CD4-positive, alpha-beta T cell treated with Interleukin-6 for 4 hours (primary cell): ENCODE measurements at places on chromosomes 12 and 14.
A peak's percentile ranks its signal among the peaks of the same experiment; 100 is the strongest.

- no peak for DNase-seq
Observed at GRCh38 chr12:76268267-76268666, 79.9 kb downstream of the BBS10 start.

- DNase-seq, result no peak
Observed at GRCh38 chr12:132921685-132922084, 34.3 kb upstream of the CHFR start.

DNA sequence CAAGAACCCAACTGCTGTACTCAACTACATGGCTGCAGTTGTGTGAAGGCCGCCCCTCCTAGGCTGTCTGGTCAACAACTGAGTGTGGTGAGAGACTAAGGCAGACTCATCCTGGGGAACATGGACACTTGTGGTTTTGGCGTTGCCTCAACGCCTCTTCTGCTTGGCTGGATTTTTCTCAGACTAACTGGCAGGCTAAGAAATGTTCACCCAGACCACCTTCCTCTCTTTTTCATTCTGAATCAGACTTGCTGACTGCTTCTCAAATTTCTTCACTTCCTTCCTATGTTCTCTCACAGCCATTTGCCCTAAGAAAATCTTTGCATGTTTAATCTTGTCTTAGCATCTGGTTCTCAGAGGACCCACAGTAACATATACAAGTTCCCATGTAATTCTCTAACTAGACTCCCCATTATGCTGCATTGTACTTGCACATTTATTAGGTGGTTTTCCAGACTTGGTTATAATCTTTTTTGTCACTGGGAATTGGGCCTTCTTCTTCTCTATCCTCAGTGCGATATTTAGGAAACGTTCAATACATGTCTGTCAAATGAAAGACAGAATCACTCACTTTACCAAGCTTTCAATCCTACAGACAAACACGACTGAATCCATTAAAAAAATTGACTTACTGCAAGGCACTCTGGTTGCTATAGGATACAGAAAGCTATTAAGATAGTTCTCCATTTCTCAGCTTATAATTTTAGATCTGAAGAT, 327.6 kb downstream of the CCER1 start:
- no peak for DNase-seq

DNA sequence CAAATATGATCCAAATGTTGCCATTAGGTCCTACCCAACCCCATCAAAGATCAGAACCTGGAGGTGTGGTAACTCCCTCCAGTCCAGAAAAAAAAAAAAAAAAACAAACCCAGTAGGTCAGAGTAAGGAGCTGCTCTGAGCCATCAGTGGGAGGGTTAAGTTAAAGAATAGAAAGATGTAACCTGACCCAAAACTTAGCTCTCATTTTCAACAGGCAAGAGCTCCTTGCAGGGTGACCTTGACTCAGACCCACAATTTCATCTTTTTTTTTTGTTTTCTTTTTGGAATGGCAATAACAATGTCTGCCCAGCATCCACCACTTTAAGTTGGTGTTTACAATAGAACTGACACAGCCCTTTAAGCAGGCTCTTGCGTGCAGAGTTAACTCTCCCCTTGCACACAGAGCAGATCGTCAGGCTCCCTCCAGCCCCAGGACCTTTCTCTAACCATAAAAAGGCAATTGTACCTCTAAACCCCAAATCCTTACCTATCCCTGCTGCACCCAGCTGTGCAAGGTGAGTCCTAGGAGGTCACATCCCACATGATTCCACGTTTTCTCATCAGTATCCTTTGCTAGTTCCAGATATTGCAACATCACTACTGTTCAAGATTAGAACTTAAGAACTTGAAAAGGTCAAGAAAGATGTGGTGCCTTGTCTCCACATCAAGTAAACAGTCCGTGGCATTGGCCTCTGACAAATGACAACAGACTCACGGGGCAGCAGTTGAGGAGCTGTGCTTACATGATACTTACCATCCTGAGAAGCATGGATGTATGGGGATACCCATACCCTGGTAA, 178.6 kb upstream of the EEA1 start:
- no peak for DNase-seq

GRCh38 chr12:91774434-91774921, 371.2 kb downstream of the BTG1 start:
- DNase-seq, result peak; percentile 12

- DNase-seq, result no peak
Observed at GRCh38 chr12:45416126-45416525, 200.2 kb downstream of the ANO6 start.

- no peak for DNase-seq
Observed at GRCh38 chr14:55370883-55371455, 40.7 kb downstream of the ATG14 start.

DNA sequence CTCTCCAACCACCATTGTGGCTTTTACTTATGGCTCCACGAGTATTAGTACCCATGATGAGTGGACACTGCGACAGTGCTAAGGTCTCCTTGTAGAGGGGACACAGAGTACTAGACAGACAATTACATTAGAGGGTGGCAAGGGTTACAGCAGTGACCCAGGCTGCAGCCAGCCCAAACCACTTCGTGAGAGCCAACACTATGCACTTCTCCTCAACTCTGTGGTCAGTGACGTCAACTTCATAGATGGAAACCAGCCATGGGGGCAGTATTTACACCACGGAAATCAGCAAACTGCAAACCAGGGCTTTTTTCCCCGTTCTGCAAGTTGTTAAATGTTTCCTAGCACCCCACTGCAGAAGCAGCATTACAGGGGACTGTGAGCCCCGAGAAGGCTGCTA, 61.6 kb upstream of the ZFP36L1 start:
- DNase-seq, result no peak

GRCh38 chr12:70971001-70971794, 50.7 kb upstream of the PTPRR start:
- no peak for DNase-seq

- no peak for DNase-seq
Observed at GRCh38 chr14:33444136-33444535, 505.5 kb downstream of the NPAS3 start.

GRCh38 chr14:51365241-51365965, 125.4 kb downstream of the TMX1 start:
- no peak for DNase-seq

- DNase-seq, result peak; percentile 78
Observed at GRCh38 chr14:49853572-49854375, 1.2 kb upstream of the NEMF start.

DNA sequence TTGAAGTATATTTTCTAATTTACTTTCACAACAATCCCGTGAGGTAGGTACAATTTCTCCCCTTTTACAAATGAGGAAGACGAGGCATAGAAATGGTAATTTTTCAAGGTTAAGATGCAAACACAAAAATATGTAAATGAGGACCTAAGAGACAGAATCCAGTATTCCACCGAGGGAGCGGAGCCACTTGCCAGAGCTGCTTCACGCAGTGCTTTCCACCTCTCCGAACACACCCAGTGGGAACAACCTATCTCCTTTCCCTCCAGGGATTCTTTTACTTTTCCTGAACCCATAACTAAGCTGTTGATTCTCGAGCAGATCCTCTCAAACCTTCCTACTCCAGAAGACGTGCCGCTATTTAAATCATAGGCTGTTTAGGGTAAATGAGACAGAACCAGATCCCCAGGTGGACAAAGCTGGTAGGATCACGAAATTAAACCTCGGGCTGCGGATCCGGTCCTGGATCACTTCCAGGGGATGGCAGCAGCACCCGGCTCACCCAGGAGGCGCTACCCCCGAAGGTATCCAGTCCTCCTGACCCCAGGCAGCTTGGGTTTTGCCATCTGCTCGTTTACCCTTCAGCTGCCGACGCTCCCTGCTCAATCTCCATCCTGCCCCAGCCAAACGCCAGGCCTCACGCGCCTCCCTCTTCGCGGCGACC, 1.5 kb downstream of the DDHD1 start:
- DNase-seq, result peak; percentile 50

GRCh38 chr14:103966631-103967030, 24.3 kb upstream of the RD3L start:
- no peak for DNase-seq

- no peak for DNase-seq
Observed at GRCh38 chr12:43072431-43072830, 479.6 kb downstream of the ADAMTS20 start.

GRCh38 chr14:74670726-74671411, 42.0 kb downstream of the AREL1 start:
- no peak for DNase-seq

GRCh38 chr14:51262868-51263267, 22.8 kb downstream of the TMX1 start:
- no peak for DNase-seq

DNA sequence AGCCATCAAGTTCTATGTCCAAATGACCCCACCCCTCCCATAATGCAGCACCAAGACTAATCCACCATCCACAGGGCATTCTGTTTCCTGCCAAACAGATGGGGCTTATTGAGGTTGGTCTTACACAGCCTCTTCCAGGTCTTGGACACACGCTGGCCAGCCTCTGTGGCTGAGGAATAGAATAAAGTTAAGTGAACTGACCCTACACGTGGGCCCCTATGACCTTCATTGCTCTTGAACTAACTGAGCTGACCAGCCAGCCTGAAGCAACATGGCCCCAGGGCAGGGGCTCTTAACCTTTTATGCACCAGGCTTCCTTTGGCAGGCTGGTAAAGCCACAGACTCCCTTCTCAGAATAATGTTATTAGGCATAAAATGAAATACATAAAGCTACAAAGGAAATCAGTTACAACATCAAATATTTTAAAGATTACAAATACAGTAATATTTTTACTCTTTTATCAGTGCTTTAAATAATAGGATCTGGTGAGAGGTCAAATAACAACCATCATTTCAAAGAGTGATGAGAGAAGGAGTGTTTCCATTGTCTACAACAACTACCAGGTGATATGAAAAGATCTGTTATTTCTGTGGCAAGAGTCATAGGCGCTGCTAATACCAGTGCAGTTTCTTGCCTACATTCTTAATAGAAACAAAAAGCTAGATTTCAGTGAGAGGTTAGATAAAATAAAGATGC, 192.9 kb upstream of the NUDT4 start:
- no peak for DNase-seq

GRCh38 chr14:41607966-41608663, 1.4 kb downstream of the LRFN5 start:
- no peak for DNase-seq

GRCh38 chr14:87615822-87616679, 376.9 kb downstream of the GALC start:
- DNase-seq, result peak; percentile 15

GRCh38 chr14:69807192-69807591, 10.2 kb upstream of the SLC10A1 start:
- no peak for DNase-seq

- no peak for DNase-seq
Observed at GRCh38 chr14:31312934-31313333, 105.3 kb upstream of the HECTD1 start.

GRCh38 chr14:34649344-34649743, 19.4 kb upstream of the SNX6 start:
- DNase-seq, result no peak

DNA sequence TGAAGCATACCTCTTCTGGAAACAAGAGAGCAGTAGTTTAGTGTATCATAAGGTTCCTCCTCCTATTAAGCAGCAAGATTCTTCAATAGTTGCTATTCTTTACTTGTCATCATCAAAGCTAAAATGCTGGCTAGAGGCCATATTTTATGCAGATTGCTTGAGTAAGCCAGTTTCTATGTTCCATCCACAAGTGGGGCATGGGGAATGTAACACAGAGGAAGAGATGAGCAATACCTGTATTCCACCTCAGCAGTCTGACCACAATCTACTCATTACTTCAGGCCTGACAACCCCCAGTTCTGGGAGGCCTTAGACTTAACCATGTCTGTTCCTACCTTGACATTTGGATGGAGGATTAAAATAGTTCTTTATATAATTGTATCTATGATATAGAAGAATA, 423.6 kb downstream of the BTG1 start:
- no peak for DNase-seq

- no peak for DNase-seq
Observed at GRCh38 chr12:128968668-128969067, 115.4 kb downstream of the GLT1D1 start.

DNA sequence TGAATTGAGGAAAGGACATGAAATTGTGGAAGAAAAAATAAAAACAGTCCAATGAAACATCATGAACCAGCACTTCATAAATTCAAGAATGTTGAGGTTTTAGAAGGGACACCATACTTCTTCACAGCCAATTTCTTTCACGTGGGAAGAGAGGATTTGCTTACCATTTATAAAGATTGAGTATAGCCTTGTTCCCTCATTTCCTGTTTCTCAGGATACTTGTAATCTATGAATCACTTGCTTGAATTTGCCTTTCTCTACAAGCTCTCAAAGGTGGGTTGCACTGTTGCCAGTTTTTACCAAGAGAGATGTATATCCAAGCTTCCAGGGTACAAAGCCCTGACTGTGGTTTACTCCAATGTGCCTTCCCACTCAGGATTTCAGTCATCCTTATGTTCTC, 116.1 kb downstream of the DUSP6 start:
- no peak for DNase-seq

- no peak for DNase-seq
Observed at GRCh38 chr12:69936214-69936731, 111.2 kb downstream of the MYRFL start.

- DNase-seq, result no peak
Observed at GRCh38 chr14:20696764-20697163, 8.2 kb downstream of the ANG start.

DNA sequence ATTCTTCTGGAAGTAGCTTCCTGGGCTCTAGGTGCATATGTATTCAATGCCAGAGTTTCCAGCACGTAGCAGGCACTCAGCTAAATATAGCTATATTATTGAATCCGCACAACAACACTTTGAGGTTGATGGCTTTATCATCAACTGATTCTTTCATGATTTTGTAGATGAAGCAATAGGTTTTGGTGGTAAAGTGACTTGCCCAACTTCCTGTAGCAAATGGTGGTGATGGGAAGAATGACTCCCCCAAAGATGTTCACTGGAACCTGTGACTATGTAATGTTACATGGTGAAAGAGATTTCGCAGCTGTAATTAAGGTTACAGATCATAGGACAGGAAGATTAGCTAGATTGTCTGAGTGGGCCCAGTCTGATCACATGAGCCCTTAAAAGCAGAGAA, 3.2 kb downstream of the TDRD9 start:
- DNase-seq, result no peak

GRCh38 chr12:117342682-117343081, 18.7 kb downstream of the NOS1 start:
- DNase-seq, result no peak

- no peak for DNase-seq
Observed at GRCh38 chr12:59736359-59736758, 140.5 kb downstream of the SLC16A7 start.

- DNase-seq, result no peak
Observed at GRCh38 chr12:115377230-115377629, 693.3 kb upstream of the TBX3 start.

DNA sequence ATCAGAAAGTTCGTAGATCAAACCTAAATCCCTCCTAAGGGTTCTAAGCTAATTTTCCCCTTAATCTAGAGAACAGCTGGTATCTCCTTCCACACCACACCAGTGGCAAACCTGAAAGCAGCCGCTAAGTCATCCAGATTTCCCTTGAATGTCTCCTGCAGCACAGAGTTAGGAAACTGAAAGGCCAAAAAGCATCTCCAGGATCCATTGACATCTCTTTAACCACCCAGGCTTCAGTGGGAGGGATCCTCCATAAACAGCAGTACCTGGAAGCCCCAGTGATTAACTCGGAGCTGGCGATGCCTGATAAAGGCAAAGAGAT, 47.6 kb downstream of the CRACR2A start:
- DNase-seq, result no peak

GRCh38 chr12:121579981-121580868, 598 bp downstream of the KDM2B start:
- DNase-seq, result peak; percentile 85

GRCh38 chr12:100388382-100388781, 31.5 kb downstream of the SLC17A8 start:
- DNase-seq, result no peak
